ENCODE measurements at places on chromosomes 16 and 17.
A peak's percentile ranks its signal among the peaks of the same experiment; 100 is the strongest.

DNA sequence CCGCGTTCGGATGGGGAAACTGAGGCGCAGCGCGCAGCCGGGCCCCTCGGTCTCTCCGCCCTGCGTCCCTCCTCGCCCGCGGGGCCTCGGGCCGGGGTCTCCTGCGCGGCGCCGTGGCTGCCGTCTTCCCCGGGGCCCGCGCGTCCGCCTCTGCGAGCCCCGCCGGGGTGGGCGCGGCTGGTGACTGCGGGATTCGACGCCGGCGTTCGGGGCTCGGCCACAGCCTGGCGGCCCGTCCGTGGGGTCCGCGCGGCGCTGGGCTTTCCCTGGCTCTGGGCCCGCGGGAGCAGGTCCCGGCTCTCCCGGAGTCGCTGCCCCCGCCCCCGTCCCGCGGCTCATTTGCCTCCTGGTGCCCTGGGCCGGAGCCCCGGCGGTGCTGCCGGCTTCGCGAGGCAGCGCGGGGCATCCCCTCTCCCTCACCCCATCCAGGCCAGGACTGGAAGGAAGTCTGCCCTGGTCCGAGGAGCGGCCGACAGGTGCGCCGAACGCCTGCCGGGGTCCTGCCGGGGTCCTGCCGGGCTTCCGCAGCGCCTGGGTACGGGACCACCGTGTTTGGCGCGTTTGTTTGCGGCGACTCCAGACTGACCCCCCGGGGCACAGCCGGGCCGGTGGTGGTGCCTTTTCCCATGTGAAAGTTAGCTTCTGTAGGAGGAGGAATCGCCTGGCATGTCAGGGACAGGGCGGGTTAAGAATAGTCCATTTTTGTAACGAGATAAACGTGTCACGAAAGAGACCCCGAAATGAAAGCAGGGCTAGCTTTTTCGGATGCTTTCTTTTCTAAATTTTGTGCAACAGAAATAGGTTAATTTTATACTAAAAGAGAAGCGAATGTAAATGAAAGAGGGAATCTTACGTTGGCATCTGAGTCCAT is 671 bp downstream of the CHMP6 start:
- no peak for DNase-seq

- no peak for DNase-seq
These were observed 78.6 kb downstream of the MYH11 start for GRCh38 chr16:15778204-15778743.

- DNase-seq, result peak; percentile 1
These were observed 77.4 kb downstream of the ANKFN1 start for GRCh38 chr17:56230660-56231059.

GRCh38 chr17:71976011-71976649 is 144.7 kb upstream of the SOX9 start:
- DNase-seq, result peak; percentile 20

GRCh38 chr17:41676058-41676419 is 12.6 kb upstream of the EIF1 start:
- no peak for DNase-seq

GRCh38 chr16:25291580-25291979 is 33.9 kb upstream of the ZKSCAN2 start:
- no peak for DNase-seq

DNA sequence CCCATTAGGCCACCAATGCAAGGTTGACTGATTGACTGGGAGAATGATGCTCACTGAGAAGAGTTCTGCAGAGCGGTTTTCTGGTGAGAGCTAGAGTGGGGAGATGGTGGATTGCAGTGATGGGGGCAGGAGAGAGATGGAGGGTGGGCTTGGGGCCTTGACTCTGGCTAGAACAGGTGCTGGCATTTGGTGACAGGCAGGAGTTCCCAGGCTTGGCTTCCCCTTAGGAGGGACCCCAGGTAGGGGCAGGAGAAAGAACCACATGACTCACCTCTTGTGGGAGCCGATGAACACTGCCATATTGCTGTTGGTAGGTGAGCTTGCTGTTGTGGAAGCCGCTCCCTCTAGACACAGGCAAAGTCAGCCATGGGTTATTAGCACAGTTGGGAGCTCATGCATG is 8.0 kb downstream of the CD300LB start:
- DNase-seq, result no peak

GRCh38 chr17:3497101-3497500 is 21.3 kb downstream of the ASPA start:
- no peak for DNase-seq

DNA sequence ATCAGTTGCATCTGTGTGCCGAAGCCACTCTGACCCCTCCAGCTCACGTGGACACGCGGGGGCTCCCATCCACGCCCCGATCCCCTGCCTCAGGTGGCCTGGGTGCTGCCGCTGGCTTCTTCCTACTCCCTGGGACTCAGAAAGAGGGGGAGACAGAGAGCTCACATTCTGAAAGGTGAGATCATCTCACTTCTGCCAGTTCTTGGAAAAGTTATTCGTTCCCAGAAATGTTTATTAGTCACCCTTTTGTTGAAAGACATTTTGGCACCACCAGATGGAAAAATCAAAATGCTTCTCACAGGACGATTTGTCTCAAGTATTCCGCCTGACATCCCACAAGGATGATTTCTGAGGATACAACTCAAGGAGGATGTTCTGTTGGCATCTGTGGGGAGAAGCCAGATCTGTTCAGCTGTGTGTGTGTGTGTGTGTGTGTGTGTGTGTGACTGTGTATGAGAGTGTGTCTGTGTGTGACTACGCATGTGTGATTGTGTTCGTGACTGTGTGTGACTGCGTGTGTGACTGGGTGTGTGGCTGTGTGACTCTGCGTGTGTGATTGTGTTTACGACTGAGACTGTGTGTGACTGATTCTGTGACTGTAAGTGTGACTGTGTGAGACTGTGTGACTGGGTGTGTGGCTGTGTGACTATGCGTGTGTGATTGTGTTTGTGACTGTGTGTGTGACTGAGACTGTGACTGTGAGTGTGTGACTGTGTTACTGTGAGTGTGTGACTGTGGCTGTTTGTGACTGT is 207.3 kb downstream of the NTN1 start:
- DNase-seq, result no peak

- no peak for DNase-seq
These were observed 5.8 kb upstream of the SETD6 start for GRCh38 chr16:58509256-58510096.
